ENCODE measurements at places on chromosomes 7 and 10. TPM values are rescaled to one million over a fixed set of nuclear protein-coding genes. Genes with fewer than 3 reads are reported as not detected.

DNA sequence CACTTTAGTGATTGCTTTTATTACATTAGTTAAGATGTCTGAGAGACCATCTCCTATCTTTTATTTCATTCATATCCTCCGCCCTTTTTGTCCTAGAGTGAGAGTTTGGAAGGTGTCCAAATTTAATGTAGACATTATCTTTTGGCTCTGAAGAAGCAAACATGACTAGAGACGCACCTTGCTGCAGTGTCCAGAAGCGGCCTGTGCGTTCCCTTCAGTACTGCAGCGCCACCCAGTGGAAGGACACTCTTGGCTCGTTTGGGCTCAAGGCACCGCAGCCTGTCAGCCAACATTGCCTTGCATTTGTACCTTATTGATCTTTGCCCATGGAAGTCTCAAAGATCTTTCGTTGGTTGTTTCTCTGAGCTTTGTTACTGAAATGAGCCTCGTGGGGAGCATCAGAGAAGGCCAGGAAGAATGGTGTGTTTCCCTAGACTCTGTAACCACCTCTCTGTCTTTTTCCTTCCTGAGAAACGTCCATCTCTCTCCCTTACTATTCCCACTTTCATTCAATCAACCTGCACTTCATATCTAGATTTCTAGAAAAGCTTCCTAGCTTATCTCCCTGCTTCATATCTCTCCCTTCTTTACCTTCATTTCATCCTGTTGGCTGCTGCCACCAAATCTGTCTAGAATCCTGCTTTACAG lies 10.4 kb upstream of the CLCN1 start:
- no peak overlapping the region for H3K27ac ChIP-seq
- H3K4me3 ChIP-seq, result no peak overlapping the region
- H3K4me1 ChIP-seq, result peaks cover 5% of the 10 kb centered on the region
- H3K27me3 ChIP-seq, result no peaks in the 10 kb centered on the region

Gene OR2A5
- not detected for total RNA-seq

Gene BET1
- 39.2 TPM for total RNA-seq

Gene CEP55
- 1.6 TPM for total RNA-seq

All from upper lobe of left lung (tissue), 6 donors.